Activated naive CD4-positive, alpha-beta T cell treated with anti-CD3 and anti-CD28 coated beads for 36 hours (primary cell): ENCODE measurements at places on chromosomes 6 and 20.

DNA sequence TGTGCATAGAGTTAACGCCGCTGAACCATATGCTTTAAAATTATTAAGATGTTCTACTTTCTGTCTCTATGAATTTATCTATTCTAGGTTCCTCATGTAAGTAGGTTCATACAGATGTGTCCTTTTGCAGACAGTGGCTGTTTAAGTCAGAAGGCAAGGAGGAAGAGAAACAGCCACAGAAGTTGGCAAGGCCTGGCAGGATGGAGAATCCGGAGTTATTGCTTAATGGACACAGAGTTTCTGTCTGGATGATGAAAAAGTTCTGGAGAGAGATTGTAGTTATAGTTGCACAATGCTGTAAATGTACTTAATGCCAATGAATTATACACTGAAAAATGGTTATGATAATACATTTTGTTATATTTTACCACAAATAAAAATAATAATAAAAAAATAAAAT lies 283.6 kb upstream of the CNR1 start:
- DNase-seq = no peak

DNA sequence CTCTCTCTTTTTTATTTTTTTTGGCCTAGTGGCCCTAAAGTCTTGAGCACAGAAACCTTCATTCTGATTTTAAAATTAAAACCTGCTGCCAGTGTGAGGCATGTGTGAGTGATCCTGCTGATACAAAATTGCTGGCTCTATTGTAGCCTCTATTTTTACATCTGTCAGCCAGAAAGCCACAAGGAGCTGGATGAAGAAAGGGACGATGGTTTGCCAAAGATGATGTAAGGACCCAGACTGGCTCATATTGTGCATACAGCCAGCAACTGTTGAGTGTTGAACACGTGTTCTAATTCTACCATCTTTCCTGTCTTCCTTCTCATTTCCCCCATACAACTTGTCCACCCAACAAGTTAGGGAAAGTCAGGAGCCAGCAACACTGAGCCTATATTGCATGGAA lies 40.8 kb upstream of the ATXN1 start:
- DNase-seq = no peak

DNA sequence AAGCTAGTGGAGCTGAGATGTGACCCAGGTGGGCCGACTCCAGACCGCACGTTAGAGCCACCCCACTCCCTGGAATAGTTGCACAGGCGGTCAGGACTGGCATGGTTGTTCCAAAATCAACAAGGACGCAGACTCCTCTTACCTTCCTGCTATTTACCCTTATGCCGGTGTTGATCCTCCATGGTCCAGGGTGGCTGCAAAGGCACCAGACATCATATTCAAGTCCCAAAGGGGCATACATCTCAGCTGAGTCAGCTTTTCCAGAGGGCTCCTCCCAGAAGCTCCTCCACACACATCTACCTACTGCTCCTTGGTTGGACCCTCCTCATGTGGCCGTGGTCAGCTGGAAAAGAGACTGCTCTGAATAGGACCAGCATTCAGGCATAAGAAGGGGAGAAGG lies 112.2 kb downstream of the SYCP2 start:
- DNase-seq = no peak

- DNase-seq = no peak
These were observed 20.1 kb downstream of the FRMD1 start for GRCh38 chr6:168058691-168059551.

GRCh38 chr6:167403427-167403826 lies 78.5 kb downstream of the TTLL2 start:
- DNase-seq = no peak

- no peak for DNase-seq
These were observed 120.2 kb upstream of the MAP3K4 start for GRCh38 chr6:160871320-160871719.

- no peak for DNase-seq
These were observed 75.2 kb upstream of the TOP1 start for GRCh38 chr20:40953416-40953815.

- DNase-seq = no peak
These were observed 5.7 kb downstream of the KDM1B start for GRCh38 chr6:18160911-18161310.

DNA sequence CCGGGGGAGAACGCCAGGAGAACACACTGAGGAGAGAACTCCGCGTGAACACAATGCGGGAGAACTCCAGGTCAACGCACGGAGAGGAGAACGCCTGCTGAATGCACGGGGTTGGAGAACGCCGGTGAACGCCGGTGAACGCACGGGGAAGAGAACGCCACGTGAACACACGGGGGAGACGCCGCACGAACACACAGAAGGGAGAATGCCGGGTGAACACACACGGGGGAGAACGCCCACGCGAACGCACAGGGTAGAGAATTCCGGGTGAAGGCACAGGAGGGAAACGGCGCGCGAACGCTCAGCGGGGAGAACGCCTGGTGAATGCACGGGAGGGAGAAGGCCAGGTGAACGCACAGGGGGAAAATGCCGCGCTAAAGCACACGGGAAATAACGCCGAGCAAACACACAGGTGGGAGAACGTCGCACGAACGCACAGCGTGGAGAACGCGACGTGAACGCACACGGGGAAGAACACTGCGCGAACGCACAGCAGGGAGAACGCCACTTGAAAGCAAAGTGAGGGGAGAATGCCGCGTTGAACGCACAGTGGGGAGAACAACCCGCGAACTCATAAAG lies 56.1 kb downstream of the RNASET2 start:
- no peak for DNase-seq

GRCh38 chr6:143842461-143842901 lies 657 bp upstream of the LTV1 start:
- DNase-seq = no peak

DNA sequence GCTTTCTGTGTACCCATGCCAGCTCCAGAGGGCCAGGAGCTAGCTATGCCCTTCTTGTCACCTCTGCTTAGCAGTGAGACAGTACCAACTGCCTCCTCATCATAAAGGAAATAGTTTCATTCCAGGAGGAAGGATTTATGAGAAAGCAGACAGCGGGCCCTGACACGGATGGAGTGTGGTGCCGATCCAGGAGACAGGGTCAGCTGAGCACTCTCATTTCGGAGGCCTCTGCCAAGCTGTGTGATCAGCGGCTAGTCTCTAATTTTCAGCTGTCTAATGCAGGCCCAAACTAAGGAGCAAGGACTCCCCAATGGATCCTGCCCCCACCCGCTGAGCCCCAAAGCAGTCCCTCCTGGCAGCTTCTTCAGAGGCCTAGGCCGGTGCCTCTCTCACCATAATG lies 103.1 kb downstream of the LRFN2 start:
- no peak for DNase-seq

GRCh38 chr6:43475516-43475915 lies 1.9 kb upstream of the TJAP1 start:
- DNase-seq = no peak

GRCh38 chr20:40582531-40582930 lies 106.5 kb downstream of the MAFB start:
- DNase-seq = no peak

DNA sequence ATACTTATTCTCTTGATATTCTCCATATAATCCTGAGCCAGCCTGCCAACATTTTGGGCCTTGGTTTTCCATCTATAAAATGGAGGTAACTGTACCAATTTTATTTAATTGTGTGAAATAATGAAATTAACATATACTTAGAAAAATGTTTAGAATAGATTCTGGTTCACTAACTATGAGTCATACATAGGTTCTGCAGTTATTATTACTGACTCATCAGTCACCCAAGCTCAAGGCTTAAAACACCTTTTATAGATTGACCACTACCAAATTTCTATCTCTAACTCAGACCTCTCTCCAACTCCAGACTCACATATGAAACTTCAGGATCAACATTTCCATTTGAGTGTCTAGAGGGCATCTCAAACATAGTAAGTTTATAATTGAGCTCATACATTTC lies 1277.2 kb upstream of the GJE1 start:
- DNase-seq = no peak

- DNase-seq = no peak
These were observed 71.5 kb downstream of the NDUFAF5 start for GRCh38 chr20:13856354-13856753.

GRCh38 chr6:11414176-11414963 lies 123.2 kb upstream of the TMEM170B start:
- DNase-seq = peak; percentile 60

- DNase-seq = no peak
These were observed 221.2 kb downstream of the TPBG start for GRCh38 chr6:82584856-82585255.

DNA sequence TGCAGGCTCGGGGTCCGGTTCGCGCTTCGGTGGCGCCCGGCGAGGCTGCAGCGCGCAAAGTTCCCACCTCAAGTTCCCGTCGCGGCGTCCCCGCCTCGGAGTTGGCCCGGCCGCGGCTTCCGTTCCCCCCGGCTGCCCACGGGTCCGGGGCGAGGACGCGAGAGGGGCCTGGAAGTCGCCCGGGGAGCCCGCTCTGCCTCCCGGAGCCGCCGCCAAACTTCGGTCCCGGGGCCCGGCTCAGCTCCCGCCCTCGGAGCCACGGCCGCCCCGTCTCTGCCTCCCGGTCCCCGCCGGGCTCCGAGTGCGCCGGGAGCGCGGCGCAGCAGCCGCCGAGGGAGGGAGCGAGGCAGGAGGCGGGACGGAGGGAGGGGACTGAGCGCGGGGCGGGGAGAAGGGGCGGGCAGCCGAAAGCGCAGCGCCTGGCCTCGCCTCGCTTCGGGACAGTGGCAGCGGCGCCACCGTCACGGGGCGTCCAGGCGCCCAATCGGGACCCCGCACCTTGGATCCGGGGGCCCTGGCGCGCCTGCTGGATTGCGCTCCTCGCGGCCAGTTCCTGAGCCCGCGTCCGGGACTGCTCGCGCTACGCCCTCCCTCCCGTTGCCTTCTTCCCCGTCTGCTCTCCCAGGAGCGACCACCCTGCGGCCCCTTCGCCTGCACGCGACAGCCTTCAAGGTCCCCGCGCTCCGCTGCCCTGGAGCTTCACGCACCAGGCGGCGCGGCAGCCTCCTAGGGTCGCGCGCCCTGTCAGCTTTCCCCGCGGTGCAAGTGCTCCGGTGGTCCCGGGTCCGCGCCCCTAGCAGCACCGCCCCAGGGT lies at the start of gene KCNG1:
Gene KCNG1 (minus strand): TSS at position 305 of the 814 bp plus-strand sequence. CDS start 12,769 bp downstream, outside the sequence.
- DNase-seq = peak; percentile 66

GRCh38 chr6:55782275-55782674 lies 93.1 kb downstream of the BMP5 start:
- DNase-seq = no peak

- peak; percentile 22 for DNase-seq
These were observed 9.5 kb downstream of the SIRPG start for GRCh38 chr20:1648101-1648500.

- DNase-seq = no peak
These were observed 31.2 kb upstream of the RALGAPA2 start for GRCh38 chr20:20743511-20744169.

DNA sequence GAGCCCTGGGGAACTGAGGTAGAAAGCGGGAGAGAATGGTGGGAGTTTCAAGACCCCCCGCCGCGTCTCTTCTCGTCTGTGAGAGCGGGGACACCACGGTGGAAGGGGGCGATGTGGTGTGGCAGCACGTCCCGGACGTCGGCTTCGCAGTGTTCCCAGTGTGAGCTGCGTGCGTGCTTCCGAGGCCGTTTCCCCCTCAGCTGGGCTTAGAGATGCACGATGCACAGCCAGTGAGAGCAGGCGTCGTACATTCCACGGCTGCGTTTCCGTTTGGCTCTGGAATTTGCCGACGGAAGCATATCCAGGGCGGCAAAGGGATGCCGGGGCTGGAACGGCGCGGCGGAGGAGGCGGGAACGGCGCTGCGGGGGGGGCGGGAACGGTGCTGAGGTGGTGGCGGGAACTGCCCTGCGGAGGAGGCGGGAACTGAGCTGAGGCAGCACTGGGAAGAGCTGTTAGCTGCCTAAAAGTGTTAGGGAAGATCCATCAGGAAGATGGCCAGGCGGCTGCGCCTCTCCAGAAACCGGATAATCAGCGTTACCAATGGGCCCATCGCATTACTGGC lies 37.7 kb downstream of the KIF25 start:
- no peak for DNase-seq

DNA sequence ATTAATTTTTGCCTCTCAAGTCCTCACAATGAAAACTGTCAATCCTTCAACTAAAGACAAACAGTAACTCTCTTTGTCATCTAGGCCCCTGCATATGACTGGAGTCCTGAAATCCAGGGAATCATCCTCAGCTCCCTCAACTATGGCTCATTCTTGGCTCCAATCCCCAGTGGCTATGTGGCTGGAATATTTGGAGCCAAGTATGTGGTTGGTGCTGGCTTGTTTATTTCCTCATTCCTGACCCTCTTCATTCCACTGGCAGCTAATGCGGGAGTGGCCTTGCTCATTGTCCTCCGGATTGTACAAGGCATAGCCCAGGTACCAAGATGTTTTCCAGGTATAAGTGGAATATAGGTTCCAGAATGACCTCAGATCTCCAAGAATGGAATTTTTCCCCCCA lies 15.4 kb downstream of the SLC17A4 start:
- DNase-seq = no peak

- DNase-seq = no peak
These were observed 196.0 kb downstream of the MAFB start for GRCh38 chr20:40493071-40493470.

DNA sequence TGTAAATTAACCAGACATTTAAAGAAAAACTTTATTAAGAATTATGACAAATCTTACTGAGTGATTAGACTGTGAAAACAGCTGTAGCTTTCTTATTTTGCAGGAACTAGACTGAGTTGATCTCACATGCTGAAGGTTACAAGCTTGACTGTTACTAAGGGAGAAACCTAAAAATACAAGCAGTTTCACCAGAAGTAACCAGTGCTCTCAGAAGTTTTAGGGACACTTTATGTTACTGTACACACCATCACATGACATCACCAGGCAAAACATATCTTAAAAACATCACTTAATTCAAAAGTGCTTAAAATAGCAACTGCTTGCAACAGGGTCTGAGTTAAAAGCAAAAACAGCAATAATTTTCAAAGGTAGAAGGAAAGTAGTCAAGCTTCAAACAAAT lies 5.4 kb downstream of the FBXO30 start:
- no peak for DNase-seq

DNA sequence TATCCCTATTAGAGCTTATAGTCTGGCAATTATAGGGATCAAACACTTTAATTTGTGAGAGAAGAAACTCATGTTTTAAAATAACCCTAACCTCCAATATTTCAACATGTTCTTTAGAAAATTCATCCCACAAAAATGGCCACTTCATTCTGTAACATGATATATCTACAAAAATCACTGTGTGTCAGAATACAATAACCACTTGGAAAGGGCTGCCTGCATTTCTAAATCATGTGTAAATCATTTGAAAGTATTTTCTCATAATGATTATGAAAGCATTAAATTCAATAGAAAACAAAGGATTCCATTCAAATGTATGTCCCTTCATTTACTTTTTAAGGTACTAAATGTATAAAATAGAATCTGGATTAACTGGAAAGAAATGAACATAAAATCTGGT lies 101.4 kb upstream of the NHSL1 start:
- no peak for DNase-seq
